ENCODE measurements at places on chromosomes 2 and 18. TPM values are rescaled to one million over a fixed set of nuclear protein-coding genes. Genes with fewer than 3 reads are reported as not detected.

The PLGLB2 gene
- total RNA-seq, result 3.0 TPM

The HRH4 gene
- total RNA-seq, result not detected

The NGEF gene
- 4.6 TPM for total RNA-seq

The FRZB gene
- total RNA-seq, result 0.17 TPM

The ABCG5 gene
- total RNA-seq, result not detected

The HOXD13 gene
- not detected for total RNA-seq

The SLC9A4 gene
- total RNA-seq, result 0.07 TPM

The VWC2L gene
- not detected for total RNA-seq

The COL6A3 gene
- total RNA-seq, result 7.2 TPM

The KHK gene
- total RNA-seq, result 0.33 TPM

The MAP3K2 gene
- 50.4 TPM for total RNA-seq
